ENCODE measurements at places on chromosomes 12 and 14.

DNA sequence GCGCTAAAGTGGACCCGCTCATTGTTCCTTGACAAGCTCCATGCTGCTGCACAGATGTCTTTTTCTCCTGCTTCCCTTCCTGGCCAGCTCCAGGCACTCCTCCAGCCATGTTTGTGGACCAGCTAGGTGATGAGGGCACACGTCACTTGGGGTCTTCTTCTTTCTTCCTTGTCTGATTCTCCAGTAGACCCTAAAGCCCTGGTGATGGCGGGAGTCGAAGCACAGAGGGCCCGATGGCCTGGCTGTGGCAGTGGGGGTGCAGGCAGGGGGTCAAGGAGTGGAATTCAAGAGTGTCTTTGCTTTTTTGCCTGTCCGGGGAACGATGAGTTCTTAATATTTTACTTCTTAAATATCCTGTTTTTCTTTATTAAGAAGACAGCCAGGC, 23.0 kb upstream of the AMN start:
- DNase-seq = no peak

DNA sequence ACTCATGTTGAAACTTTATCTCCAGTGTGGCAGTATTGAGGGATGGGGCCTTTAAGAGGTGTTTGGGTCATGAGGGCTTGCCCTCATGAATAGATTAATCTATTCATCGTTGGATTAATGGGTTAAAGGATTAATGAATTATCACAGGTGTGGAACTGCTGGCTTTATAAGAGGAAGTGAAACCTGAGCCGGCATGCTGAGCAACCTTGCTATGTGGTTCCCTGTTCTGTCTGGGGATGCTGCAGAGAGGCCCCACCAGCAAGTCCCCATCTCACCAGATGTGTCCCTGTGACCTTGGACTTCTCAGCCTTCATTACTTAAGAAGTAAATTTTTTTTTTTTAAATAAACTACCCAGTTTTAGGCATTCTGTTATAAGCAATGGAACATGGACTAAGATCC, 109.6 kb downstream of the DYRK2 start:
- DNase-seq = no peak

- no peak for DNase-seq
These were observed 16.0 kb downstream of the PLD4 start for GRCh38 chr14:104940526-104941150.

GRCh38 chr12:120472521-120472920, 3.0 kb upstream of the SRSF9 start:
- no peak for DNase-seq

- no peak for DNase-seq
These were observed 83.5 kb downstream of the PAPOLA start for GRCh38 chr14:96585672-96586013.

DNA sequence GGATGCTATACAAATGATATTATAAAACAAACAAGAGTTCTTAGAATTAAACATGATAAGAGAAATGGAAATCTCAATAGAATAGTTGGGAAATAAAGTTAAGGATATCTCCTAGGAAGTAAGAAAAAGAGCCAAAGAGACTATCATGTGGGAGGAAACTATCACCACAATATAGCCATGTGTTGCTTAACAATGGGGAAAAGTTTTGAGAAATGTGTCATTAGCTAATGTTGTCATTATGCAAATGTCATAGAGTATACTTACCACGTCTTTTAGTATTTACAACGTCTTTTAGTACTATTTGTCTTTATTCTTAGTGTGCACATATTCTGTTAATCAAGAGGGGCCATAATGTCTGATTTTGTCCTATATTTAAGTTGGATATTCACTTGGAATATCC, 58.7 kb downstream of the ZNF641 start:
- no peak for DNase-seq

Data from Kasumi-1 (cell line).